ENCODE measurements at places on chromosomes 6 and 20.

DNA sequence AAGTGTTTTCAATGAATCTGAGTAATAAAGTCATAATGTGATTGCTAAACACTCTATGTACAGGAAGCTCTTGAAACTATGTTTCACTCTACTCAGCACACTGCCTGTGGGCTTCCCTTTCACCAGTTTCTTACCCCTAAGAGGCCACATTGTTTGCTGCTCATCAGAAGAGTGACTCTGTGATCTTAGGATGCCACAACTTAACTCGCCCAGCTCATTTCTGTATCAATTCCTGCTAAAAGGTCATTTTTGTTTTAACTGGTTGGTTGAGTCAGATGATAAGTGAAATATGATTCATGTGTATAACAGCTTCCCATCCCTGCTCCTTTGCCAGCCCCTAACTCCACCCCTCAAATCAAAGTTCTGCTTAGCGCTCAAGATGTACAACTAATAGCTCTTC lies 9.8 kb upstream of the NDUFAF4 start:
- DNase-seq = no peak

DNA sequence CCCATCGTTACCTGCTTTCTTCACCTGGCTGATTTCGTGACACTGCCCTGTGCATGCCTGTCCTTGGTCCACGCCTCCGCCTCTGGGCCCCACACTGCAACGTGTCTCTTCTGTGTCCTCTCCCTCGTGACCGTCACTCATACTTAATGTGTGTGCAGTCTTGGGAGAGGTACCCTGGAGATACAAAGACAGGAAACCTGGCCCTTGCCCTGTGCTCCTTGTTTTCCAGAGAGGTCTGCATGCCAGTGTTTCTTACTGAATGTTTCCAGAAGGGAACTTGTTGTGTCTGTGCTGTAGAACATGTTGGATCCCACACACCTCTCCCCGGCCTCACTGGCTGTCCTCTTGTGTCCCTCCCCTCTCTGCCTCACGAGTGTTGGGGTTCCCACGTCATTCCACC lies 45.8 kb downstream of the SNX9 start:
- no peak for DNase-seq

DNA sequence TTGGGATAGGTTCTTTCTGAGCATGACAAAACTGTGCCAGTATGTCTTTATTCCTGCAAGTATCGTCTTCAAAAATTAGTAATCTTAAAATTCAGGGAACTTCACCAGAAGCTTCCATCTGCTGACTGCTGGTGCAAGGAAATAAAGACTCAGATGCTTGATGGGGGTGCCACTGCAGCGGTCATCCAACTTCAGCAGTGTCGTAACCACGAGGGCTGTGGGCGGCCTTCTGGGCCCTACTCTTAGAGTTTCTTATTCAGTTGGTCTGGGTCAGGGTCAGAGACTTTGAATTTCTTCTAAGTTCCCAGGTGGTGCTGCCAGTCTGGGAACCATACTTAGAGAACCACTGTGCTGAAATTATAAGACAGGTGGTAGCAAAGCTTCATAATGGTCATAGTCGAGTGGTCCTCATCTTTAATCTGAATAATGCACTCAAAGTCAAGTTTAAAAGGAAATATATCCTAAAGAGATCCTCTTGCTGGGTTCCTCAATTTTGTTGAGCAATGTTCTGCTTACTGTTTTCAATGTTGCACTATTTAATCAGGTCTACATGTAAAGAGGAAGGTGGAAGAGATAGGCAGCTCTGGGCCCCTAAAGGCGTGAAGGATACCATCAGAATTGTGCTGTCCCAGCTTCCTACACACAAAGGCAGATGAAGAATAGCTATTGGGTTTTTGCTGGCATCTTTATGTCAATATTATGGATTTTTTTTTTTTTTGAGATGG lies 165.4 kb upstream of the GMDS start:
- no peak for DNase-seq

DNA sequence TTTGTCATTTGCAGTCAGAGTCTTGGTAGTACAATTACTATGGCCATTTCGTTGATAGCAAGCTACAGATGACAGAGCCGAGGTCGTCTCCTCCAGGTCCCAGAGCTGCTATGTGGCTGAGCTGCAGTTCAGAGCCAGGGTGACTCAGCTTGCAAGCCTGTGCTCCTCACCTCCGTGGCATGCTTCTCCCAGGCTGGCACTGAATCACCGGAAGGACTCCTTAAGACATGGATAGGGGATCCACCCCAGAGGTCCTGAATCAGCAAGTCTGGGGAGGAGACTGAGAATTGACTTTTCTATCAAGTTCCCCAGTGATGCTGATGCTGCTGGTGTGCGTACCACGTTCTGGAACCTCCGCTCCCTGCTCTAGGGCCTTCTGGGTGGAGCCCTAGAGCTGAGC lies 291.2 kb downstream of the CDH26 start:
- peak; percentile 71 for DNase-seq

DNA sequence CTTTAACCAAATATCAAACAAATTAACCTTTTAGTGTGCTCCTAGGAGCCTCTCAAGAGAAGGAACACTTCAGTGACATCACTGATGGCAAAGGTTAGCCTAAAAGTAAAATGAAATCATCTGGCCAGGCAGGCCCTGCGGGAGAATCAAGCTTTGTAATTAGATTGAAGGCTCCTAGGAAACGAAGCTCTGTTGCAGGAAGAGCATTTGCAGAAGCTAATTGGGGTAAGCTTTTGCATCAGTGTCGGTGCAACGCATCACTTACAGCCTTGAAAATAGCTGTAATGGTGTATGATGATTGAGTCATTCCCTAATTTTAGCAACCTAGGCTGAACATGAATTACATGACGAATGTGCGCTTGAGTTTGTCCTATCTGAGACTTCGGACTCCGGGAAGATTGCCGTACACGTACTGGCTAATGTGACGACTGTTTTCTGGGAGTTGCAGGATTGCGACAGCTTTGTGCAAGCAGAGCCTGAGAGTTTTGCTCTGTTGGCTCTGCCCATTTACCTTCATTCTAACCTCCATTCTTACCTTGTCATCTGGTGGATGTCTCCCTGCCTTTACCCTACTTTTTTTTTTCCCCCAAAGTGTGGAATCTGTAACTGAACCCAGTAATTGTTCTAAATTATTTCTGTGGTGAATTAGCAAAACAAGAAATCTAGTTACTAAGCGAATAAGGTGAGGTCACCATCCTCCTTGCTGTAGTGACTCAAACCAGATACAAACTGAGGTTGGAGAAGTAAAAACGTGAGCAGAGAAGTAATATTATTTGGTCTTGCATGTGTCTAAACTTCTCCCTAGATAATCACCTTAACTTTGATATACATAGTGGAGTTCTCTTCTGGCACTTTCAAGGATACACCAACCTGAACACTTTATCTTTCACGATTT lies 675.9 kb upstream of the CITED2 start:
- DNase-seq = peak; percentile 22

GRCh38 chr20:16966276-16966880 lies 218.2 kb downstream of the OTOR start:
- no peak for DNase-seq

- peak; percentile 32 for DNase-seq
These were observed 182.5 kb downstream of the MAFB start for GRCh38 chr20:40506537-40506939.

GRCh38 chr20:18428490-18429173 lies 38.2 kb downstream of the DZANK1 start:
- DNase-seq = peak; percentile 11

DNA sequence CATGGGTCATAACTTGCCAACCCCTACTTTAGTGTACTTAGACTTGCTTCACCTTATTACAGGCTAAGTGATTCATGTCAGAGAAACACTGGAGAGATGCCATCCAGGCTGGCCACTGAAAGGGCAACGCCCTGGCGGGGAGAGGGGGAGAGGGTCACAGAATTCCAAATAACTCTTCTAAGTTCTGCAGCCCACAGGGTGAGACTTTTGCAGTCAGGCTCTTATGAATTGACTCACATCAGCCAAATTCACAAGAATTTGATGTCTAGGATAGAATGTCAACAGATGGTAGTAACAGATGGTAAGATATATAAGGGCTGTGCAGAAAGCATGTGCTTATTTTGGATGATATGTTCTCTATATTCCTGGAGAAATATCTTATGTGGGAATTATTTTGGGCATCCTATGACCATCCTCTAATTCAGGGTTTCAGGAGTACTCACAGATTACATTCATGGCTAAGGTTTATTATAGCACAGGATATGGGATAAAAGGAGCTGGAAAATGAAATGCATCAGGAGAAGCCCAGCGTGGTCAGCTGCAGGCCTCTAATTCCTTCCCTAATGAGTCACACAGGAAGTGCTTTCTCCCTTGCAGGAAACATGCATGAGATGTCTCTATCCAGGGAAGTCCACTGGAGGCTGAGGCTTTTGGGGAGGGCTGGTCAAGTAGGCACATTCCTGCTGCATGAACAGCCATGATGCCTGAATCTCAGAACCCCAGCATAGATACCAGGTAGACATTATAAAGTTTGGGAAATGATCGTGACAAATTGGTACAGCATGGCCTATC lies 58.7 kb upstream of the RIN2 start:
- peak; percentile 81 for DNase-seq

DNA sequence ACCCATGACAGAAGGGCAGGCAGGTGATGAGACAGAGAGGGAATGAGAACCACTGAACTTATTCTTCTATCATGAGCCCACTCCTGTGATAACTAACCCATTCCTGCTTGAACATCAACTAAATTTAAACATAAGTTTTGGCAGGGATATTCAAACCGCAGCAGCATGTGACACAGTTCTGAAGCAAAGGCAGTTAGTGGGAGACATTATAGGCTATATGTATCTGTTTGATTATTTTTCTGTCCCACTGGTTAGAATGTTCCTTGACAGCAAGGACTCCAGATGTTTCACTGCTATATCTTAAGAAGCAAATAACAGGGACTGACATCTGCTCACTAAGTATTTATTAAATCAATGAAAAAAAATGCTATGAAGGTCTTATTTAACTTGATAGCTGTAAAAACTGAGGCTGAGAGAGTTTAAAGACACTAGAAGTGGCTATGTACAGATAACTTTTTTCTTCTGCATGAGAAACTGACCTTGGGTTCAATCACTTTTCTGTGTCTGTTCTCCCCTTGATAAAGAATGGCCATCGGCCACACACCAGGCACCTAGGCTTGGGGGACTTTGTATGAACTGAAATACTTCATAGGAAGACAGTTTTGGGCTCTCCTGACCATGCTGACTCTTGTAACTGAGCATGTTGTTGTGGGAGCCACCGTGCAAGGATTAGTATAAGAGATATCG lies 90.9 kb downstream of the CEP162 start:
- DNase-seq = no peak

DNA sequence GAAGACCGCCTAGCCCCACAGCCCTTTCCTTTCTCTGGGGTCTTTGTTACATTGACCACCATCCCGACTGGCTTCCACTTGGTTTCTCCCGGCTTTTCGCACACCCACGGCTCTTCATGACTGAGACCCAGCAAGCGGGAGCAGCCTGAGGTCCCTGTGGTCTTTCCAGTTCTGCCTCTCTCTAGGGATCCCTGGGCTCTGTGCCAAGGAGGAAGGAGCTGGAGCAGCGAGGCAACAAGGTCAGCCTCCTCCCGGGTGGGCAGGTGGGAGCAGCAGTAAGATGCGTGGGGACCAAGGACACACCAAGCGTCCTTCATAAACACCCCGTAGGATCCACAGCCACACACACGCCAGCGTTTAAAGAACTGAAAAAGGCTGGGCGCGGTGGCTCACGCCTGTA lies 29.6 kb upstream of the MRGBP start:
- DNase-seq = peak; percentile 71

GRCh38 chr6:75381877-75382633 lies 97.5 kb upstream of the TMEM30A start:
- DNase-seq = no peak

- DNase-seq = no peak
These were observed 37.6 kb upstream of the LYRM2 start for GRCh38 chr6:89675949-89676748.

- peak; percentile 54 for DNase-seq
These were observed 5.5 kb upstream of the SOX4 start for GRCh38 chr6:21587961-21588480.

GRCh38 chr20:58458342-58459057 lies 56.7 kb downstream of the APCDD1L start:
- DNase-seq = peak; percentile 22

GRCh38 chr6:36685166-36685924 lies 6.8 kb downstream of the CDKN1A start:
- no peak for DNase-seq

DNA sequence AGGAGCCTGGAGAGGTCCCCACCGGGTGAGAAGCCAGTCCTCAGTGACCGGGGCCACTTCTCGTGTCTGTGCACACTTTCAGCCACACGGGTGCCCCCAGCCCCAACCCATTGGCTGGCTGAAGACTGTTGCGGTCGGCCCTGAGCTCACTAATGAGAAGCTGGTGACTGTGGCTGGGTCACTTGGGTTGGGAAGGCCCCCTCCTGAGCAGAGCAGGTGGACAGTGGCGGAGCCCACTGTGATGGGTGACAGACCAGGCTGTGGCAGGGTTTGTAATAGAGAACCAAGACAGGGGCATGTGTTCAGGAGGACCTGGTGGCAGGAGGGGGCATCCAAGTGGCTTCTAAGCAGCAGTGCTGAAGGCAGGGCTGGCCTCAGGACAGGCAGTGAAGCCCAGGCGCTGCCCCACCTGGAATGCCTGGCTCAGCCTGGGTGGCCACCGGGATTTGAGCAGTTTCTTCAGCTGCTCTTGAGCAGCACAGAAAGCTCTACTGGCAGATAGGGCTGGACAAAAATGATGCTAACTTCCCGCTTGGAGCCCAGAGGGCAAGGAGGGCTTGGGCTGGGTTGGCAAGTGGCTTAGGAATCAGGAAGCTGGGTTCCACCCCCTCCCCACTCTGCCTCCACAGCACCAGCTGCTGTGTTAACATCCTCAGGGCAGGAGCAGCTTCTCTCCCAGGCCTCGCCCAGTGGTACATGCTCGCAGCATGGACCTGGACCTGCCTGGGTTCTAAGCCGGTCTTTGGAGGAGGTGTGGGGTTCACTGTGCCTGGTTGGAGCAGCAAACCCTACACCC lies 256.4 kb downstream of the CDH4 start:
- DNase-seq = no peak

DNA sequence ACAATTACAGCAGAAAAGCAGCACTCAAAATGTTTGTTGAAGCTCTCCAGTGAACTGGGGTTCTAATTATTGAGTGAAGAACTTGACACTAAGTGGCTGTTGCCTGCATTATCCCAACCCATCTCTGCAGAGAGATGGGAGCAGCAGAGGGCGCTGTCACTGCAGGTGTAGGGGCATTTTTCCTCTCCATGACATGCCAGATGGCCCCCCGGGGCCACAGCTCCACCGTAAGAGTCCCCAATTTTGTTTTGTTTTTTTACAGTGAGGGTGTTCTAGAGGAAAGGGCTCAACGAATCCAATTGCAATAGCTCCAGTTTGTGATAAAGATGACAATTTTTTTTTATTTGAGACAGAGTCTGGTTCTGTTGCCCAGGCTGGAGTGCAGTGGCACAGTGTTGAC lies 1.9 kb upstream of the FUCA2 start:
- peak; percentile 30 for DNase-seq

All from PC-3 (cell line).